ENCODE measurements at places on chromosomes 6 and 20.
A peak's percentile ranks its signal among the peaks of the same experiment; 100 is the strongest.

- DNase-seq: peak; percentile 6
These were observed 612 bp downstream of the ADAT2 start for GRCh38 chr6:143449714-143450452.

DNA sequence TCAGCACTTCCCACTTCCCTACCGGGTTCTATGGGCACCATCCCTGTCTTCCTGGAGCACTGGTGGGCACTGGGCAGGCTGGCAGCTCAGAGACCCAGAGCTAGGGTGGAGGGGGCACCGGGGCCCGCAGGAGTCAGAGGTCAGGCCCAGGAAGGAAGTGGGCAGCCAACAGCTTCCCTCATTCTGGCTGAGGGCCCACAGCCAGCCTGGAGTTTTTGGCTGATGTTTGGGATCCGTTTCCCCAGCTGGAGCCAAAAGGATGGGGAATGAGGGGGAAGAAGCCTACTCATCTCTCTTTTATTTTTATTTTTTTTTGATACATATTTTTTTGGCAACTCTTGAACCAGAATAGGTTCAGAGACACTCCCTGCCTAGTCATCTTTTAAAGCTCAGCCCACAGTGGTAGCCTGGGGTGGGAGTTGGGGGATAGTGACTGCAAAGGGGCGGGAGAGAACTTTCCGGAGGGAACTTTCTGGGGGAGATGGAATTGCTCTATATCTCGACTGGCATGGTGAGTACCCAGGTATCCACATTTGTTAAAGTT, 54.2 kb upstream of the MLN start:
- DNase-seq: no peak

GRCh38 chr20:50026746-50027575, 44.2 kb downstream of the SNAI1 start:
- DNase-seq: no peak

- DNase-seq: no peak
These were observed 99.4 kb upstream of the RIPOR2 start for GRCh38 chr6:25035174-25035511.

GRCh38 chr6:45394586-45395095, 16.9 kb upstream of the SUPT3H start:
- DNase-seq: no peak

GRCh38 chr6:32087574-32088486, 21.3 kb downstream of the TNXB start:
- peak; percentile 35 for DNase-seq

GRCh38 chr20:56985066-56985685, 281.3 kb downstream of the BMP7 start:
- DNase-seq: no peak

GRCh38 chr6:18218233-18218632, 46.1 kb downstream of the DEK start:
- DNase-seq: no peak

GRCh38 chr6:74676906-74677305, 528.9 kb downstream of the COL12A1 start:
- no peak for DNase-seq

GRCh38 chr20:32395066-32395465, 36.9 kb downstream of the ASXL1 start:
- DNase-seq: no peak

DNA sequence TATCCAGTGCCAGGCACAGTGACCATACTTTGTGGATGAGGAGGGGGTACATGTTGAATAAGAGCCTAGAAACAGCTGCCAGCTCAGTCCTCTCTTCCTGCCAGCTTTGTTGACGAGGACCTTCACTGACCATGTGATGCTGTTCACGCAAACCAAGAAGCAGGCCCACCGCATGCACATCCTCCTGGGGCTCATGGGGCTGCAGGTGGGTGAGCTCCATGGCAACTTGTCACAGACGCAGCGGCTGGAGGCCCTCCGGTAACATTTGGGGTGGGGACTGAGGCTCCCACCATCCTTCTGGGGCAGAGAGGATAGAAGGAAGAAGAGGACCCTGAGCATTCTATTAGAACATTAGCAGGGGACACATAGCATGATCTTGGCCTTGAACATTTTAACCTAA, 15.6 kb downstream of the DDX27 start:
- DNase-seq: no peak

DNA sequence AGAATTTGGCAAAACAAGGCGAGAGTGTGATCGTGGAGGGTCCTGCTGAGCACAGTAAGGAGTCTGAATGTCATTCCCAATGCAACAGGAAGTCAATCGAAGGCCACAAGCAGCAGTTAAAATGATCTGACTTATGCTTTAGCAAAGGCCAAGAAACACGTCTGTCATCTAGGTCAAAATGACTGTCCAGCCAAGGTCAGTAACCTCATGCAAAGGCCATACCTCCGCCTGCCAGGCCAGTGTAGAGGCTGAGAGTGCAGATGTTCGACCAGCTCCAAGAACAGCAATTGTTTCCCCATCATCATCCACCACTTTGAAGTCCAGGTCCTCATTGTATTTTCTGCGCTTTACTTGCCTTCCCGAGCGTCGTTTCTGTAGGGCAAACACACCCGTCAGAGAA, 105.6 kb downstream of the CHD6 start:
- DNase-seq: no peak

DNA sequence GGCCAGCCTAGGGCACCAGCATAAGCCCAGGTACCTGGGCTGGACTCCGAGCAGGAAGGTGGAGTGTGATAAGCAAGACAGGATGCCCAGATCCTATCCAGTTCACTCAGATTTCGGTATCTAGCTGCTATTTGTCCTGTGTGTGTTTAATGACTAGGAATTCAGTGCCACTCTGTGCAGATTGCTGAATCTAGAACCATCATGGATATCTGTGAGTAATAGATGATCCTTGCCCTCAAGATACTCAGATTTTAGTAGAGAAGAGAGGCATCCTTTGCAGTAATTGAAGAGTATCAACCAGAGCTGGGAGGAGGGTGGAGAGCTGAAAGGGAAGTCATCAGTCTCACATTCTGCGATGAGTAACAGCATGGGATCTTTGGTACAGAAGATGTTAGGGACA, 155.0 kb upstream of the ARID1B start:
- DNase-seq: no peak

DNA sequence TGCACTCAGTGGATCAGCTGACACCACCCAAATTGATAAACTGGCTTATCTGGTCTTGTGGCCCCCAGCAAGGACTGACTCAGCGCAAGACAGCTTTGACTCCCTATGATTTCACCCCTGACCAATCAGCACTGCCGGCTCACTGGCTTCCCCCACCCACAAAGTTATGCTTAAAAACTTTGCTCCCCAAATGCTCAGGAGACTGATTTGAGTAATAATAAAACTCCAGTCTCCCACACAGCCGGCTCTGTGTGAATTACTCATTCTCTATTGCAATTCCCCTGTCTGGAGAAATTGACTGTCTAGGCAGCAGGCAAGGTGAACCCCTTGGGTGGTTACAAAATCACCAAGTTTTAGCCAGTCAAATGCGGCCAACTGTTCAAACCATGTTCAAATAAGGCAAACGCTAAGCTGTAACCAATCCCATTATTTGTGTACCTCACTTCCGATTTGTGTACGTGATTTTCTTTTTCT, 32.5 kb downstream of the SLC22A2 start:
- DNase-seq: no peak

DNA sequence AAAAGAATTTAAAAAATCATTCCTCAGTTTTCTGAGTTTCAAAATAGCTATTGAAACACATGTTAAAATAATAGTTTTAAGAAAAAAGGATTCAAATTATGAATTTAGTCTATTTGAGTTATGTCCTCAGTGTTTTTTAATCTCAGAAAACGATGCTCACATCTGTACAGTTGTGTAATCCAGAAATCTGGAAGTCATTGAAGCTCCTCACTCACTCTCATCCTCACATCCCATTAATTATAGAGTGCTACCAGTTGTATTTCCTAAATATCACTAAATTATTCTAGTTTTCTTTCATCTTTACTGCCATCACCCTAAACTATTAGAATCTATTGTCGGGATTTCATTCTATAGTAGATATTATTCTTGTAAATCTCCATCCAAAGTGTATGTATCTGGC, 234.7 kb upstream of the RIMS1 start:
- DNase-seq: no peak

- no peak for DNase-seq
These were observed 205.6 kb downstream of the UST start for GRCh38 chr6:148952147-148953035.
